Kidney epithelial cell (primary cell): ENCODE measurements at places on chromosomes 7 and 10. TPM values are rescaled to one million over a fixed set of nuclear protein-coding genes. Genes with fewer than 3 reads are reported as not detected.

DNA sequence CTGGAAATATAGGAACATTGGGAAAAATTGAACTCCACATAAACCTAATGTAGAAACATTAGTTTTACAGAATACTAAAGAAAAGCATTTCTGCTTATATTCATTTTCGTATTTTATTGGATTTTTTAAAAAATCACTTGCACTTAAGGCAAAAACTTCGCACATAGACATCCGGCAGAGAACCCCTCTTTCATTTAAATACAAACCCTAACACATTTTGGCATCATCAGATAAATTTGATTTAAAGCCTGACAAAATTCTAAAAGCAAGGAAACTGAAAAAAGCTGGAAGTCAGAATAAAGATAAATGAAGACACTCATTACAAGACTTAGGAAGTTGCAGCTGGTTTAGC lies 396 bp upstream of the EXOC4 start:
- DNase-seq: no peak

DNA sequence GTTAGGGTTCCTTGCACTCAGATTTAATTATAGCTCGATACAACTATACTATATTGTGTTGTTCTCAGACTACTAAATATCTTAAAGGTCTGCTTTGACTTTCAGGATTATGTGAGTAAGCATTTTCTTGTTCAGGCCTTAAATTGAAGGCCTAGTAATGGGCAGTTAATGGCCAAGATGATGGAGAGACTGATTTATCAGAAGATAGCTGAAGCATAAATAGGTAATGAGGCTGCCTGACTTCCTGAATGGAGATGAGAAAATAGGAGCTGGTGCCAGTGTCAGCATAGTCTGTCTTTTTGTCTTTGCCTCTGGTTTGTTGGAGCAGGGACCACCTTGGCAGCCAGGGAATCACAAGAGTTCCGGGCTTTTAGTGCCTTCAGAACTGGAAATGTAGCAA lies 32.2 kb downstream of the ADAM22 start:
- DNase-seq: no peak

DNA sequence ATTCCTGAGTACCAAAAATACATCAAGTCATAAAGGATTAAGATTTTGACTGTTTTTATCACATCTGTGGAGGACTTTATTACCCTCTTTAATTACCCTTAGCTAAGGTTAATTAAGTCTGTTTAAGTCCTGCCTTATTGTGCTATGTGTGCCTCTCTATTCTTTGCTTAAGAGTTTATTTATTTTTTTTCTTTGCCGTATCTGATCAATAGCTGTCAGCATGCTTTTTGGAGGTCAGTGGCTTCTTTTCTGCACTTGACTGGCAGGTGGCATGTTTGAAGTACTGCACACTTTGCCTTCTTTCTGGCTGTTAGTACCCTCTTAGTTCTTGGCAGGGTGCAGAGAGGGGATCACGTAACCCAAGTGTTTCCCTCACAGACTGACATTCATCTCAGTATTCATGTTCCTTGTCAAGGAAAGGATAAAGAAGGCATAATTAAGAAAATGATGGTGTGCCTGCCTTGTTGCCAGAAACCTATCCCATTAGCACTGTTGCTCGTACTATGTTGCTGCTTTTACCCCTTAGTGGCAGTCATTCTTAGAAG lies 225.8 kb downstream of the EXOC4 start:
- no peak for DNase-seq

DNA sequence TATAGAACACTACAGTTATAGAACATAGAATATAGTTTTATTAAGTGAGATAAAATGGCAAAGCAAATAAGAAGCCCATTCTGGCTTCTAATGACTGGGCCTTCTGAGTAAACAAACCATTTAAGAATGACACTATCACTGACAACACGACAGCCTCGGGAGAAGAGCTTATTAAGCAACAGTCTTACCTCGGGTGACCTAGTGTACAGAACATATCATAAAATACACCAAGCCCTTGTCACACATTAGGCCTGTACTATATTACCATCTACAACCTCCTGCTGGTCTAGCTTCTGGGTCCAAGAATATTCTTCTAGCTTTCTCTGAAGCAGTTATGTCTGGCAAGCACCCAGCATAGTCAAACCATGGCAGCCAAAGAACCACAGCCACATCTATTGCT lies 32.0 kb downstream of the CCDC186 start:
- no peak for DNase-seq

DNA sequence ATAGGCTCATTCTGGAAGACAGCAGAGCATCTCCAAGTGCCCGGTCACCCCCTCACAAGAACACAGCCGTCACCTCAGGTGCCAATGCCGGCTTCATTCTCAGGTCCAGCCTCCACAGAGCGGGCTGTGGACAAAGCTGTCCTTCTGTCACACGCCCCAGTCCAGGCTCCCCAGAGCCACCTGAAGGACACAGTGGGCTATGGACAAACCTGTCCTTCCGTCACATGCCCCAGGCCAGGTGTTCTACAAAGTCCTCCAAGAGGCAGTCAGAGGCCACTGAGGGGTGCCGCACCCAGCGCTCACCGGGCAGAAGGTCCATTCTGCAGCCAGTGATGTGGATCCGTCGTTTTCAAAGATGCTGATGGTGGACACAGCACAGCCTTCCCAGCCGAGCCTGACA lies 173.2 kb upstream of the PPP2R2D start:
- no peak for DNase-seq

DNA sequence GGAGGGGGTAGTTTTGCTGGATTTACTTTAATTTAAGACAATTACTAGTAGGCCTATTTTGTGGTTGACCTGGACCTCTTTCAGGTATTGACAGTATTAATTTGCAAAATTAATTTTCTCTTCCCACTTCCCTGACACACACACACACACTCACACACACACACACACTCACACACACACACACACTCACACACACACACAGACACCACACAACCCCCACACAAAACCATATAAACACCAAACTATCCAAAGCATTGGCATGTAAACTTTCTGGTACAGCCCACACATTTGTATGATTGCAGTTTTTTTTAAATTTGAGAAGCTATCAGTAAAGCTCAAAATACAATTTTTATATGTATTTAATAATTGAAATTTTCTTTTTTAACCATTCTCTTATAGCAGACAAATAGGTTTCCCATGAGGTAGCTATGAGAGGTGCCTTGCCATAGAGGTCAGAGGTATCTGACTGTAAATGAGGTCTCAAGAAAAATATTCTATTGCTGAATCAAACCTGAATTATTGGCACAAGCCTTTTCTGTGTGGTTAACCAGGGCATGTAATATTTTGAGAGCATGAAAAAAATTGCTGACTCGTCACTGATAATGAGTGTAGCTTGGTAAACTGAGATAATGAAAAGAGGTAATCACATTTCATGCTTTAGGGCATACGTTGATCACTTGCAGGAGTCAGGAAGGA lies 306.5 kb downstream of the GATA3 start:
- no peak for DNase-seq

DNA sequence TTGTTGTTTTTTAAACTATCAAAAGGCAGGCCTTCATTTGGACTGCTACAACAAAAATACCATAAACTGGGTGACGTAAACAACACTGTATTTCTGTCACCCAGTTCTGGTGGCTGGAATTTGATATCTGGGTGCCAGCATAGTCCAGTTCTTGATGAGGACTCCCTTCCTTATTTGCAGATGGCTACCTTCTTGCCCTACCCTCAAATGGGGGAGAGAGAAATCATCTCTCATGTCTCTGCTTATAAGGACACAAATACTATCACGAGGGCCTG lies 25.2 kb downstream of the ACTA2 start:
- DNase-seq: no peak

- DNase-seq: no peak
Measured at GRCh38 chr7:96388166-96388565, 66.3 kb upstream of the SLC25A13 start.

DNA sequence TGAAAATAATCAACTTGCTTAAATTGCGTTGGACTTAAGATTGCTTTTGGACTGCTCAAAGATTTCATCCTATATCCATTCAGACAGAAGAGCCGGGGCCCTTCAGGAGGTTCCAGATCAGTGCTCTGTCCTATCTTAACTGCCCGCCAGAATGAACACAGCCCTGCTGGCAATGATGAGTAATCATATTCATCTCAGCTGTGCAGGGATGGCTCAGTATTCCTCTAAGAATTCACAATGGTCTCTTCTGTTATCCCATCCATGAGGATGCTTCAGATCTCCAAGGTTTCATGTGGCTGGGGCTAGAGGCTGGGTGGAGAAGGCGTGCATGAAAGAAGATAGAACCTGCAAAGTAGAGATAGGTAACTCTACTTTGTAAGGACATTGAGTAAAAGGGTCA lies 80.0 kb upstream of the NPVF start:
- no peak for DNase-seq

GRCh38 chr7:66500087-66500486 lies 128.6 kb upstream of the KCTD7 start:
- peak; percentile 5 for DNase-seq

DNA sequence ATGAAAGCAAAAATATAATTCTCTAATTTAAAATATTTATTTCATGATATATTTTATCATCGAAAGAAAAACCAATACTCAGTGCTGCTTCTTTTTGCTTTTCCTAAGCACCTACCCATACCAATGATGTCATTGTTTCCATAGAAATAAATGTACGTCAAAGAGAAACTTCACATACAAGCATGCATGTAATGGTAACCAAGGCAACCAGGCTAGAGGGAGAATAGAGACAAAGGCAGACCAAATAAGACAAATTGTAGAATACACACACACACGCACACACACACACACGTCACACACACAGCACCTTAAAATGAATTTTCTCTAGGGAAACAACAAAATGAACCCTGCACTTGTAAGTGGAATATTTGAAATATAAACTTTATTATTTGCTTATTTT lies 75.5 kb downstream of the MACC1 start:
- DNase-seq: no peak

- DNase-seq: no peak
Measured at GRCh38 chr7:3673524-3673923, 372.5 kb downstream of the SDK1 start.

DNA sequence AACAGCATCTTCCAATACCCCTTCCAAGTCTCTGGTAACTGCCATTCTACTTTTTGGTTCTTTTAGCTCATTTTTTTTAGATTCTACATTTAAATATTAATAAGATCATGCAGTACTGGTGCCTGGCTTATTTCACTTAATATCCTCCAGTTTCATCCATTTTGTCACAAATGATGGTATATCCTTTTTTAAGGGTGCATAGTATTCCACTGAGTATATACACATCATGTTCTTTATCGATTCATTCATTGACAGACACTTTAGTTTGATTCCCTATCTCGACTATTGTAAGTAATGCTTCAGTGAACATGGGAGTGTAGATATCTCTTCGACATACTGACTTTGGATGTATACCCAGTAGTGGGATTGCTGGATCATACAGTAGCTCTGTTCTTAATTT lies 89.7 kb downstream of the CCDC3 start:
- DNase-seq: no peak

- DNase-seq: no peak
Measured at GRCh38 chr7:126973066-126973465, 279.7 kb downstream of the GRM8 start.

GRCh38 chr7:70776627-70777101 lies 355.3 kb upstream of the GALNT17 start:
- no peak for DNase-seq

- DNase-seq: no peak
Measured at GRCh38 chr10:120943542-120943941, 92.4 kb downstream of the WDR11 start.

DNA sequence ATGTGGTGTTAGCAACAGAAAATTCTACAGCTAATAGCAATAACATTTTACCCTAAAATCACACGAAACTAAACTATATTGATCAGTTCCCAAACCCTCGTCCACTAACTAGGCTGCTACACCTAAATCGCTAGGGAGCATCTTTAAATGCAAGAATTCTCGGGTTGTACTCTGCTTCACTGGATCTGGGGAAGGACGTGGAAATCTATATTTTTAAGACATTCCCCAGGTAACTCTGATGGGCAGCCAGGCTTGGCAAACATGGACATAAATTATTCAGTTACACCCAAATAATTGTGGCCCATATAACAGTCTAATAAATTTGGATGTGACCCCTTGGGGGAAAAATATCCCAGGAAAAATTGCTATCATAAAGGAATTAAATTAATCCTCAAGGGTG lies 36.3 kb upstream of the NFE2L3 start:
- DNase-seq: no peak

GRCh38 chr10:625751-626711 lies 63.4 kb downstream of the DIP2C start:
- DNase-seq: no peak

DNA sequence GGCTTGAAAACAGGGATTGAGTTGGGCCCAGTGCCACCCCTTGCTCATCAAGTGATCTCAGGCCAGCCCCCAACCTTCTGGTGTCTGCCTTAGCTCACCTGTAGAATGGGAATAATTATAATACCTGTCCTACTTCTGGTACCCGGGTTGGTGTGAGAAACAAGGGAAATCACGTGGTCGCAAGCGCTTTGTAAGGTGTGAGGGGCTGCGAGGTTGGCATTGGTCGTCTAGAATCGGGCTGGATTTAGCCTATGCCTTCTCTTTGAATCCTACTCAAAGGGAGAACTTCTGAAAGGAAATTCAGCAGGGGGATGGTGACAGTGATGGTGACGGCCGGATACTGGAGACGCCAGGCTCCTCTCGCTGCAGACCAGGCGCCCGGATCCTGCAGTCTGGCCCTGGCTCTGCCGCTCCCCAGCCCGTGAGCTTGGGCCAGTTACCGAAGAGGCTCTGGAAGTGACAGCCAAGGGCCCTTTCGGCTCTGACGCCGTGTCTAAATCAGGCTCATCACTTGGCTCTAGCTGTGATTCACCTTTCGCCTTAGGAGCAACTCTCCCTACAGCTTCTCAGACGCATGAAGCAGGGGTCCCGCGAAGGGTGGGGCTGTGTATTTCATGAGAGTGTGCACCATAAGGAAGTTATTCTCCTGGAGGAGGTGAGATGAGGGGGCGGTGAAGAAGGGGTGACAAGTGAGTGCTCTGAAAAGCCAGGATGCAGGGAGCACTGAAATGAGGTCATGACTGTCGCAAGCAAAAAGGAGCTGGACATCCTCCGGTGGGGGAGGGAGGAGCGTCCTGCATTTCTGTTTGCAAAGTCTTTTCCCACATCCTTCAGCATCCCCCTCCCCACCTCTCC lies 4.0 kb upstream of the CREB5 start:
- DNase-seq: no peak

DNA sequence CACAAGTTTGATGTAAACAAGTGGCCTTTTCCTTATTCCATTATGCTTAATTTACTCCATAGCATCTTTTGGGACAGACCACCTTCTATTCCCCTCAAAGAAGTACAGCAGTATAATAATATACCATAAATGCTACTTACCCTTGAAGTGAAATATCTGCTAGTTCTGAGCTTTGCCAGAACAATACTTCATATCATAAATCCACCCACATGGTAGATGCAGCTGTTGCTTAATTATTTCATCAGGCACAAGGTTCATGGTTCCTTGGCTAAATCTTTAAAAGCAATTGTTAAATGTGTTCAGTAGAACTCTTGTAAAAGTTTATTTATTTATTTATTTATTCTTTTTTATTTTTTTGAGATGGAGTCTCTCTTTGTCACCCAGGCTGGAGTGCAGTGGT lies 32.9 kb downstream of the CSTF2T start:
- DNase-seq: no peak

The TNS3 gene
- 41.2 and 57.0 TPM in 2 replicates for total RNA-seq

The CALHM3 gene
- total RNA-seq: not detected in 2 replicates

The POR gene
- 74.0 and 88.0 TPM in 2 replicates for total RNA-seq

The SPDYE6 gene
- not detected in 2 replicates for total RNA-seq

The TBX20 gene
- 0.27 and 1.0 TPM in 2 replicates for total RNA-seq

The TACC2 gene
- 25.2 and 26.9 TPM in 2 replicates for total RNA-seq
